Cortex of kidney (tissue), 1 donor: ENCODE measurements at places on chromosomes 12 and 14.

- no peak for DNase-seq
These were observed 347.3 kb downstream of the AACS start for GRCh38 chr12:125412506-125412905.

GRCh38 chr12:23428758-23429157 lies 520.7 kb downstream of the SOX5 start:
- no peak for DNase-seq

- DNase-seq = no peak
These were observed 154.4 kb downstream of the RPAP3 start for GRCh38 chr12:47551426-47551851.

GRCh38 chr12:29692237-29692636 lies 91.5 kb downstream of the TMTC1 start:
- no peak for DNase-seq

DNA sequence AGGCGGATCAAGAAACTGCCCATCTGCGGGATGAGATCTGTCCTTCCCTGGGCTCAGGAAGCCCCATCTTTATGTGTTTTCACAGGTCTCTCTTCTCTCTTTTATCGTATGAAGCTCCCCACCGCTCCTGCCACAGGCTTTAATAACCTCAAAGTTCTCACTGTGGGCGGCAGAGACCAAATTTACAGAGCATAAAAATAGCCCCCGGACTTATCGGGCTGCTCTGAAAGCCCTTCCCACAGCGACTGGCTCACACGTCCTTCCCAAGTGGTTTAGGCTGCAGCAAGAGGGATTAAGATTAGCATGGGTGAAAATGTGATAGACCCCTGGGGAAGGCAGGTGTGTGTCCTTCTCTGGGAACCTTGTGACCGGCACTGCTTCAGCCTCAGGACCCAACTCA lies 47.8 kb downstream of the TESC start:
- DNase-seq = no peak

DNA sequence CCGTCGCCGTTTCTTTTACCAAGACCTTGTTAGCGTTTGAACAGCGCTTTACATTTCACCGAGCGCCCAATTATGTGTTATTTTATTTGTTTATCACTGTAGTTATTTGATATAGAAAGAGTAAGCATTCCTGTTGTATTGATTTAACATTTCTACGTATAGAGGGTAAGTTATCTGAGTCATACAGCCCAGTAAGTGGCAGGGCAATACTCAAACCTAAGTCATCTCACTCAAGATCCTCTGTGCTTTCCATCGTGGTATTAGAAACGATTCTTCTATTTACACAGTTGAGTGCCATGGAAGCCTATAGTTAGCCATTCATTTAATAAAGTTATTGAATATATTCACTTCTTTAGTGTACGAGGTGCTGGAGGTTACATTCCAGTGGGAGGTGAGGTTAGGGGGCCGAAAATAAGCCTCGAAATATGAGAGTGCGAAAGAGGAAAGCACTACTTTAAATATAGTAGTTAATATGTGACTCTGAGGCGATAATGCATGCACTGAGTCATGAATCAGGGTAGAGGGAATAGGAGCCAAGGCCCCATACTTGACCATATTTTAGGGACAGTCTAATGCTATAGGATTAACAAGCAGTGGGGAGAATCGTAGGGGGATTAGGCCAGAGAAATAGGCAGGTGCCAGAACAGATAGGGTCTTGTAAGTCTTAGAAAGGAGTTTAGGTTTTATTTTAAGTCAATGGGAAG lies 629 bp downstream of the RAD51AP1 start:
- DNase-seq = no peak

DNA sequence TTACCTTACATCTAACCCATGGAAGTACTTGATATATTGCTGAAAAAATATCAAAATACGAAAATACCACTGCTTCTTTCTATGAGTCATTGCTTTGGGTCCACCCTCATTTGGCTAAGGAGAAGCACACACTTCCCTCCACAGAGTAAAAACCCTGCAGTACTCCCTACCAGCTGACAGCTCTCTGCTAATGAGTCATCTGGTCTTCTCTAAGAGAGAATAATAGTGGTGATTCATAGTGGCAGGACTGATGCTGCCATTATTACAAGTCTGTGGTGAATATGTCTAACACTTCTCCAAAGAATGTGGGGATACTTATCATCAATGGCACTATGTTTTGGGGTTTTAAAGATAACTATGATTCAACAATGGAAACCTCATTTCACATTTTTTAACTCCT lies 90.7 kb downstream of the PPFIA2 start:
- DNase-seq = no peak

DNA sequence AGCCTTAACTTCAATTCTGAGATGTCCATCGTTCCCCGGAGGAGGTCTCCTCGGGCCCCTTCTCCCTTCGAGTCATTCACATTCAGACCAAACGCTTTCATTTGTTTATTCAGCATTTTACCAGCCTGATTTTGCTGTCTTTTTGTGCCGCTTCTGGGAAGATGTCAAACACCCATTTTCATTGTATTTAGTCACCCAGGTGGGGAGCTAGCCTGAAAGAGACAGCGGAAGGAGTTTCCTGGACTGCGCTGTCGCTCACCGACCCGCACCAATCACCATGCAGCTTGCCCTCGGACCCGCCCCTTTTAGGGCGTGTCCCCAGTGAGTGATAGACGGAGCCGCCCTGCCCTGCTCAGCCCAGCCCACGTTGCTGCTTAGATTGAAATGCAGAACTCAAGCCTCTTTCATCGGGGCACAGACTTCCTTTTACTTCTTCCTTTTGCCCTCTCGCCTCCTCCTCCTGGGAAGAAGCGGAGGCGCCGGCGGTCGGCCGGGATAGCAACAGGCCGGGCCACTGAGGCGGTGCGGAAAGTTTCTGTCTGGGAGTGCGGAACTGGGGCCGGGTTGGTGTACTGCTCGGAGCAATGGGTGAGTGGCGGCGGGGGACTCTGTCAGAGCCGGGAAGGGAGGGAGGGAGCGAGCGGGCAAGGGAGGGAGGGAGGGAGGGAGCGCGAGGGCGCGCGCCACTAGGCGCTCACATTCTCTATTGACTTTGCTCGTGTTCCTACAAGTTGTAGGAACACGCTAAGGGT lies at the start of gene PAX9:
Gene PAX9 (plus strand): TSS at position 355 of the 752 bp plus-strand sequence. CDS start 230 bp downstream, at position 585.
- no peak for DNase-seq

- DNase-seq = no peak
These were observed 95.4 kb downstream of the MYF5 start for GRCh38 chr12:80811957-80812708.

DNA sequence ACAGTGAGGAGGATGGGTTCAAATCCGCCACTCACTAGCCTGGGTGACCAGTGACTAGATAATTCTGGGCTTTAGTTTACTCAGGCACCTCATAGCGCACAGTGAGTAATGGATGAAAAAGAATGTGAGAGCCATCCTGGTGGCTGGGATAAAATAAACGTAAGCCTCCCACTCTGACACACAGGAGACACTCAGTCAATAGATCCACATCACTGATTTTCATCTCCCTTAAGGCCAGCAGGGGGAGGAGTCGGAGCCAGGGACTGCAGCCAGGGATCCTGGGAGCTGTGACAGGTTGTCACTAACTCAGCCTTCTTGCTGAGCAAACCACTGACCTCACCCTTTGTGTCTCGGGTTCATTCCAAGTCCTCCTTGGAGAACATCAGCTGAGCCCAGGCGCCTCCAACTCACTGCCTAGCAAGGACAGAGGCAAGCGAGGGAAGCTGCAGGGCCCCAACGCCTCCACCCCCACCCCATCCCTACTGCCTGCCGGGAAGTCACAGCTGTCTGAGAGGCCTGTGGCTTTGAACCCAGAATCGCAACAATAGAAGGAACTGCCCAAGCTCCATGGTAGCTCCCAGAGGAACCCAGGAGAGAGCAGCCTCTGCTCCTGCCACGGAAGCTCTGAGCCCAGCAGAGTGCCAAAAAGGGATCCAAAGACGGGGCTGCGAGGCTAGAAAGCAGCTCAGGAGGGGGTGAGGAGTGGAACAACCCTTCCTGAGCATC lies 30.7 kb downstream of the PXN start:
- no peak for DNase-seq
